ENCODE measurements at places on chromosomes 2 and 18.

- no peak for DNase-seq
Measured at GRCh38 chr2:200479692-200480265, 30.1 kb downstream of the KCTD18 start.

DNA sequence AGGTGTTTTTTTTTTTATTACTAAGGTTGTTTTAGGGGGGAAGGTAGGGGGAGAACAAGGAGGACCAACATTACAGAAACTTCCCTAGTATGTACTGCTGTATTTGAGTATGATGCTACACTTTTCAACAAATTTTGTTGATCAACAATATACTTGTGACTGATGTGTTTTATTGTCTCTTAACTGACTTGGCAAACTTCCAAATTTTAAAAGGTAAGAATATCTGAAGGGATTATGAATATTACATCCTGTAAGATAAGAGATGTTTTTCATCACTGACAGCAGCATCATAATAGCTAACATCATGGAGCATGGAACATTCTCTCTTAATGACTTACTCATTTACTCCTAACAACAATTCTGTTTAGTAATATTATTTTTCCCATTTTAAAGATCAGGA lies 86.0 kb upstream of the KIF5C start:
- DNase-seq = no peak

- DNase-seq = no peak
Measured at GRCh38 chr18:50401295-50401694, 26.4 kb downstream of the SKA1 start.

- DNase-seq = no peak
Measured at GRCh38 chr18:11407940-11408339, 201.5 kb upstream of the SLC35G4 start.

- no peak for DNase-seq
Measured at GRCh38 chr2:238939074-238939473, 91.2 kb downstream of the TWIST2 start.

GRCh38 chr18:11309172-11309571 lies 159.8 kb upstream of the PIEZO2 start:
- DNase-seq = no peak

DNA sequence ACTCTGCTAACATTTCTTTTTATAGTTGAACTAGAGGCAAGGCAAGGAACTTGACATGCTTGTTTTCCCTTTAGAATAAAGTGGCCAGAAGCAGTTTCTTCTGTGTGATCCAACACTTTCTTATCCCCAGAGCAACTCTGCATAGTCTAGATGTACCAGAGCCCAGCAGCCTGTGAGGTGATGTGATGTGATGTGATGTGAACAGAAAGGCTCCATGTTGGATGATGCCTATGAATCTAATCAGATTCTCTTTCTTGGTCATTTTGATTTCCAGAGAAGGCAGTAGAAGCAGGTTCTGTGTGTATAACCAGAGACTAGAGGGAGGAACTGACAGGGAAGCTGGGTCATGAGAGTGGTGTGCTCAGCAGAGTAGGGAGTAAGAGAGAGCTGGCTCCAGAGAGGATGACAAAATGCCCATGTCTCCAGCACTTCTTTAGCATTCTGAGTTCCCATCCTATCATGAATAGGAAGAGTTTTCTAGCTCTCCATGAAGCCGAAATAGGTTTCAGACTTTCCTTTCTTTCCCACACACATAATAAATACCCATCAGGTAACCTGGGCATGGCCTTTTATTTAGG lies 31.0 kb upstream of the PTH2R start:
- no peak for DNase-seq

DNA sequence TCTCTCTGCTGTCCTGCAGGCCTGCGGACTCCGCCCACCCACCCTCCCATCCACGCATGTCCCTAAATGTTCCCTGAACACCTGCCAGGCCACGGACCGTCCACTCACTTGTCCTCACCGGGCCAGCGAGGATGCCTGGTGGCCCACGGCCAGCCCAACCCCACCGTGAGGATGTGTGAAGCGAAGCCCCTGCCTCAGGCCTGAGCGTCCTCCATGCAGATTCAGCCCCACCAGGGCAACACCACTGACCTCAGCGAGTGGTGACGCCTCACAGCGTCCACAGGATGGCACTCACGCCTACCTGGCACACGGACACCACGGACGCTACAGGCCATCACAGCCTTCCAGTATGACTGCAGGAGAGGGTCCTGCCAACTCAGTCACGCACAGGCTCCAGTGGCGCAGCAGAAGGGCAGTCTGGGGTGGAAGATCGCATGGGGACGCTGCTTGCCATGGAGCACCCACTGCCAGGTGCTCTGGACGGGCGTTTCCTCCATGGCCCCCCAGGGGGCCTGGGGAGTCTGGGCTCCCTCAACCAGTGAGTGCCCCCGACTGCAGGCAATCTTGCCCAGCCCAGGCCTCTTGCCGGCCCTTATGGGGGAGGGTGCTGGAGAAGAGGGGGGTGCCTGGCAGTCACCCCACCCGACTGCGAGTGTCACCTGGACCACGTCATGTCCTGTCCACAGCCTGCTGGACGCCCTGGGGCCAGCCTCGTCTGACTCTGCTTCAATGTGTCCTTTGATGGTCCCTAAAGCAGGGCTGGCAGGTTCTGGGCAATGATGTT lies 25.4 kb downstream of the HDAC4 start:
- no peak for DNase-seq

DNA sequence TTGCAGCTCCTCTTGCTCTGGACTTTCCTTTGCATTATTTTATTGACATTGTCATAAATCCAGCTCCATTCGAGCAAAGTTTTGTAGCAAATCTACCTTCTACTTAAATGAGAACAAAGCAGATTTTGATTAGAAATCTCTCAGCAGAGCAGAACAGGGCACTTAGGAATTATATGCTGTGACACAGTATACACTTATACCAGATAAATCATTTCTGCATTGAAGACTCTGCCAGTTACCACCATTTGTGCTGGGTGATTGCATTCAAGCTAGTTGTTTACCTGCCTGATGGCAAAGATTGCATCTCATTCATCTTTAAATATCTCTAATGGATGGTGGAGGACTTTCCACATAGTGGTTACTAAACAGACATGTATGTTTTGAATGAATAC lies 441.7 kb upstream of the HNMT start:
- no peak for DNase-seq
